ENCODE measurements at places on chromosomes 11 and 22. TPM values are rescaled to one million over a fixed set of nuclear protein-coding genes. Genes with fewer than 3 reads are reported as not detected.

The NUP160 gene
- 43.3 TPM for total RNA-seq

The ARHGEF12 gene
- 121 TPM for total RNA-seq

The FAM89B gene
- 48.6 TPM for total RNA-seq

The DRD4 gene
- 1.3 TPM for total RNA-seq

The TRIM48 gene
- total RNA-seq: not detected

The ASCC2 gene
- 65.4 TPM for total RNA-seq

The SLC22A8 gene
- total RNA-seq: not detected

The DCDC1 gene
- 4.1 TPM for total RNA-seq

The MOV10L1 gene
- total RNA-seq: 0.56 TPM

DNA sequence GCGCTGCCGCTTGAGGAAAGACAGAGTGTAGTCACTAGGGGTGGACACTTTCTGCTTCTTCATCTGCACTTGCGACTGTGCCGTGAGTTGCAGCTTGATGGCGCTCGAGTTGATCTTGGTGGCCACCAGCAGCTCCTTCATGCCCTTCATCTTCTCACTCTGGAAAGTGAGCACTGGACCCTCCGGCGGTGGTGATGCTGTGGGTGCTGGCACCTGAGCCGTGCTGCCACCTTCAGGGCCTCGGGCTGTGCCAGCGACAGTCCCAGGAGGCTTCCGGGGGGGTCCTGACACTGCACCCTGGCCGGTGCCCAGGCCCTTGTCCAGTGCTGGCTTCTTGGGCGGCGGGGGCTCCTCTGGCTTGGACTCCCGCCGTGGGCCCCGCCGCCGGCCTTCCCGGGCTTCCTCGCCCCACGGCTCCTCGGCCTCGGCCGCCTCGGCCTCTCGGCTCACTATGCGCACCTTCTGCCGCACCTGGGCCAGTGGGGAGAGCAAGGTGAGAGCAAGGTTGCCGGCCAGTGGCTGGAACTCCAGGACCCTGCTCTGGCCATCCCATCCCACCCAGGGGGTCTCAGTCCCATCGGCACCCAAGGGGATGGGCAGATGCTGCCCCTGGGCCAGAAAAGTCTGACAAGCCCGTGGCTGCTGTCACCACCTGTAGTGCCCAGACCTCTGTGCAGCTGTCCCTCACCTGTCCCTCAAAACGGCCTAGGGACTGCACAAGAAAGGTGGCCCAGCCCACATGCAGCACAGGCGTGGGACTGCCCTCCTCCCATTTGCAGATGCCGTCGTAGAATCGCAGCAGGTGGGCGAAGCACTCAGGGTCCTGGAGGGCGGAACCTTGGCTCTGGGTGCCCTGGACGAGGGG is 1.6 kb upstream of the MAP4K2 start:
- peaks cover 26% of the 10 kb centered on the region for H3K36me3 ChIP-seq
- DNase-seq: no peak
- H3K4me1 ChIP-seq: peaks cover 44% of the 10 kb centered on the region
- peak overlapping the region; percentile 85 for H3K27ac ChIP-seq

DNA sequence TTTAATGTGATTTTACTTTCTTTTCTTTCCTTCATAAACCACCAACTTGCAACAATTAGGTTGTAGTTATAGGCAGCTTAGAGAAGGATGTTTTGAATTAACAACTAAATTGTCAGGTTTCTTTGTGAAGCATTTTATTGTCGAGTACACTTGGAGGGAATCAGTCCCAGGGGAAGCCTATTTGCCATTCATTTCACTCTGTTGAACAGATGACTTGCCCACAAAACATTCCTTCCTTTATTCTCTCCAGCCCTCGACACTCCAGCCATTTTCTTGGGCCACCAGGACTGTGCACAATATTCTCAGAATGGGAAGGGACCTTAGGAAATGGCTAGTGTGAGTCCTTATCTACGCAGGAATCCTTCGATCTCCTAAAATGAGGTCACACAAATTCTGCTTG is 620.6 kb downstream of the SOX6 start:
- no peak for DNase-seq
- no peaks in the 10 kb centered on the region for H3K4me1 ChIP-seq
- H3K36me3 ChIP-seq: no peaks in the 10 kb centered on the region
- H3K4me3 ChIP-seq: no peak overlapping the region

DNA sequence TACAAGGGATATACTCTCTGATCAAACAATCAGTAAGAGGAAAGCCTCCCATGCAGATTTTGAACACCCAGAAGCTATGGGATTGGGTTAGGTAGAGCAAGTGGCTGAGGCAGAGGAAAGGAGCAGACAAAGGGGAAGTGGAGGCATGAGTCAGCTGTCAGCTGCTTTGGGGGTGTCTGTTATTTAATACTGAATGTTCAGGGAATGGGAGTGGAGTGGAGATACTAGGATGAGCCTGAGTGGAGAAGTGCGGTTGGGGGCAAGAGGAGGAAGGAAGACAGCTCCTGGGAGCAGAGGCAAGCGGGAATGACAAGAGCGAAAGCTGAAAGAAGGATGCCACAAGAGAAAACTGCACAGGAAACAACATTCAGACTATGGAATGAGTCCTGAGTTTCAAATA is 22.7 kb upstream of the TMPRSS5 start:
- no peaks in the 10 kb centered on the region for H3K27me3 ChIP-seq
- H3K36me3 ChIP-seq: peaks cover 23% of the 10 kb centered on the region
- H3K4me1 ChIP-seq: no peaks in the 10 kb centered on the region
- DNase-seq: no peak
- no peak overlapping the region for H3K4me3 ChIP-seq
- no peak overlapping the region for H3K27ac ChIP-seq

DNA sequence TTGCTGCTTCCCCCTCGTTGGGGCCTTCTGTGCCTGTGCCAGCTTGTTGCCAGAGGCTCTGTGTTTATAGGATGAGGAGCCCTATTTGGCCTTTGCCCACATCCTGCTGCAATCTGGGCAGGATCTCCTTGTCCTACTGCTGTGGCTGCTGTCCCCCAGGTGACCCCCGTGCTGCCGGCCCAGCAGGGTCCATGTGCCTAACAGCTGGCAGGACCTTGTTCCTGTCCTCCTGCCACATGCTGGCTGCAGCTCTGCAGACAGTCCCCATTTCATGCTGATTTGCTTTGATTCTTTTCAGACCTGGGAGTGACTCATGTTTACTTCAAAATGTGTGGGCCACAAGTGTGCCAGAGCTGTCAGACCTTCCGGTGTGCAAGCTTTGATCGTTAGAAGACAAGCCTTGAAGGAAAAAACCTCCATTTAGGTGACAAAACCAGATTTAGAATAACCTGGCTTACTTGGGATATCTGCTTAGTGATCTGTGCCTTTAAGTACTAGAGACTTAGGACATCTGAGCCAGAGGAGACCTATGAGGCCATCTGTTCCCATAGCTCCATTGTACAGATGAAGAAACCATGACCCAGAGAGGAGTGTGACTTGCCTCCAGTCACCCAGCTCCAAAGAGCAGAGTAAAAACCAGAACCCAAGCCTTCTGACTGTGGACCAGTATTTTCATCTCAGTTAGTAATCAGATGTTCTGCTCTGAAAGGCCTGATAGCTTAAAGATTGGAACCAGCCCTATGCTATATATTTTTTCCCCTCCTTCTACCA is 11.1 kb downstream of the NAV2 start:
- peak overlapping the region; percentile 13 for H3K27ac ChIP-seq
- no peaks in the 10 kb centered on the region for H3K27me3 ChIP-seq
- peak; percentile 47 for DNase-seq
- H3K4me1 ChIP-seq: peaks cover 45% of the 10 kb centered on the region

DNA sequence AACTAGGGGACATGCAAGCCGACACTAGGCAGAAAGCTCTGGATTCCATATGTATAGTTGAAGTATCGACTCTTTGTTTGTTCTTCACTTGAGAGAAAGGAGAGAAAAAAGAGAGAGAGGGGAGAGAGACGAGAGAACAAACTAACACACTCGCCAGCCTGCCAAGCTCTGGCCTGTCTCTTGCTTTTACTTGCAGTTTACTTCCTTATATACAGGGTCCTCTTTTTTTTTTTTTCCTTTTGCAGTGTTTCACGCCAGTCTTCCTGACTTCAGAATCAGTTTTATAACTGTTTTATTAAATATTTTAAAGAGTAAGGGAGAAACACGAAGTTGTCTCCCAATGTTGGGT is 19.9 kb downstream of the TEAD1 start:
- DNase-seq: peak; percentile 53
- H3K4me3 ChIP-seq: peak overlapping the region; percentile 13
- H3K27ac ChIP-seq: peak overlapping the region; percentile 84
- H3K36me3 ChIP-seq: no peaks in the 10 kb centered on the region
- peaks cover 55% of the 10 kb centered on the region for H3K4me1 ChIP-seq

DNA sequence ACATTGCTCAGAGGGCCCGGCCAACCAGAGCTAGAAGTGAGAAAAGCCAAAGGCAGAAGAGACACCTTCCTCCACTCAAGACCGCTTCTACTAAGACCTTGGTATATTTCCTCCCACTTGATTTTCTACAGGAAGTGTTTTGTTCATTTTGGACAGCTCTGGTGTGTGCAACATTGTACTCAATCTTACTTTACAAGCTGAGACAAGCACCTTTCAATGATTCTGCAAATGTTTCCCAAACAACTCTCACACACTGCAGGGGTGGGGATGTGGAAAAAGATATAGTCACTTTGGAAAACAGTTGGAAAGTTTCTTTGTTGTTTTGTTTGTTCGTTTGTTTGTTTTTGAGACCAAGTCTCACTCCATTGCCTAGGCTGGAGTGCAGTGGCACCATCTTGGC is 15.7 kb downstream of the MYO18B start:
- no peak for DNase-seq
- H3K4me3 ChIP-seq: no peak overlapping the region
- H3K27ac ChIP-seq: no peak overlapping the region
- no peaks in the 10 kb centered on the region for H3K27me3 ChIP-seq
- H3K36me3 ChIP-seq: no peaks in the 10 kb centered on the region
- H3K4me1 ChIP-seq: no peaks in the 10 kb centered on the region

DNA sequence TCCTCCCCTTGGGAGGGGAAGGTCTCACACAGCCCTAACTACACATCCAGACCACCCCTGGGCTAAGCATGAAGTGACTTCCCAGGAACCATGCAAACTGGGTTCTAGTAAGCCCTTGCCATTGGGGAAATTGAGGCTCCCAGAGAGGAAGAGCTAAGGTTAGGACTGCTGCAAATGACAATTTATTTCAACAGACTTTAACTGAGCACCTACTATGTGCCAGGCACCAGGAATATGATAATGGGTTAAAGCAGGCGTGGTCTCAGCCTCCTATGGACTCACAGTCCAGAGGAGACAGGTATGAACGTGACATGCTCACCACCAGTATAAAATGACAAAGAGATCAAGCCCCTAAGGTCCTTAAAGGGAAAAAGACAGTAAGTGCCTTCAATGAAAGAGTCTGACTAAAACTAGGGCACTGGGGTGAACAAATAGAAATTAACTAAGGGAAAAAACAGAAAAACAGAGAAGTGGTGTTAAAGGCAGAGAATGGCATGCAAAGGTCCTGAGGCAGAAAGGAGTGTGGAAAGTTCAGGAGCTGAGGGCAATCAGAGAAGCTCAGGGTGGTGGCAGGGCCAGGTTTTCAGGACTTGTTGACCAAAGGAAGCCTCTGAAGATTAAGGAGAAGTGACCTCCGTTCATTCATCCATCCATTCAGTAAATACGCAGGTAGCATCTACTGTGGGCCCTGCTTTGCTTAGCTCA is 14.4 kb upstream of the MN1 start:
- no peaks in the 10 kb centered on the region for H3K27me3 ChIP-seq
- no peak overlapping the region for H3K27ac ChIP-seq
- no peaks in the 10 kb centered on the region for H3K36me3 ChIP-seq
- no peak overlapping the region for H3K4me3 ChIP-seq

GRCh38 chr22:49971232-49972162 is 10.9 kb downstream of the PIM3 start:
- peak; percentile 94 for DNase-seq
- peaks cover 49% of the 10 kb centered on the region for H3K4me1 ChIP-seq
- H3K4me3 ChIP-seq: peak overlapping the region; percentile 60
- no peaks in the 10 kb centered on the region for H3K36me3 ChIP-seq
- peak overlapping the region; percentile 80 for H3K27ac ChIP-seq

DNA sequence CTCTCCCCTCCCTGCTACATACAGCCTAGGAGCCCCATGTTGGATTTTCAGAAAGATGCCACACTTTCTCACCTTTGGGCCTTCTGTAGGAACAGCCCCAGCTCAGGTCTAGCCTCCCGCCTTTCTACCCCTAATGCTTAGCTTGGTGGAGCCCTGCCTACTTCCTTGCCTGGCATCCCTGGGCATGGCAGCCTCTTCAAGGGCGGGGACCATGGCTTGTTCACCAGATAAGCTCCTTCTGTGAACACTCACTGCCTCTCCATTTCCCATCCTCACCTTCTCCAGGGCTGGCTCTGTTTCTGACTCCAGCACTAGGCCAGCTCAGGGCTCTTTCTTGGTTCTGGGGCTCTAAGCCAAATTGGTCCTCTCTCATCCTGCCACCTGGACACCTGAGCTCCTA is 1.4 kb downstream of the SEPTIN3 start:
- DNase-seq: no peak
- no peak overlapping the region for H3K4me3 ChIP-seq
- H3K27me3 ChIP-seq: peaks cover 27% of the 10 kb centered on the region
- H3K27ac ChIP-seq: no peak overlapping the region

- no peaks in the 10 kb centered on the region for H3K36me3 ChIP-seq
- H3K4me1 ChIP-seq: no peaks in the 10 kb centered on the region
- no peak overlapping the region for H3K4me3 ChIP-seq
- DNase-seq: no peak
- no peaks in the 10 kb centered on the region for H3K27me3 ChIP-seq
Measured at GRCh38 chr11:111063726-111064517, 181.6 kb upstream of the POU2AF2 start.

DNA sequence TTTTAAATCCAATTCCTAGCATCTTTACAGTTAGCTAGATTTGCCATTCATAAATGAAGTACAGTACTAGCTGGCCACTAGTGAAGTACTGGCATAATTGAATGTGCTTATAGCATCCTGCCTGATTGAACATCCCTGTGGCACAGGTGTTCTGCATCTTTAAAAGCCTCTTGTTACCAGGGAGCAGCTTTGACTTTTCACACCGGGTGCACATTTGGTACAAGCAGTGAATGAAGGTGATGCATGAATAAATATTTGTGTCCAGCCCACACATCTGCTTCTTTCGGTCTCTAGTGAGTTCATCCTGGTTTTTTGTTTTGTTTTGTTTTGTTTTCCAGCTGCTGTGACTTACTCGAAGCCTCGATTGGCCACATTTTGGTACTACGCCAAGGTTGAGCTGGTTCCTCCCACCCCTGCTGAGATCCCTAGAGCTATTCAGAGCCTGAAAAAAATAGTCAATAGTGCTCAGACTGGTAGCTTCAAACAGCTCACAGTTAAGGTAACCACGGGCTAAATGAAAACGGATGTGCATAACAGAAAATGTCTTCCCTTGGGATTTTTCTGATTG is 5.3 kb downstream of the ATP5MG start:
- H3K36me3 ChIP-seq: peaks cover 53% of the 10 kb centered on the region
- no peak for DNase-seq
- peaks cover 36% of the 10 kb centered on the region for H3K4me1 ChIP-seq
- no peak overlapping the region for H3K4me3 ChIP-seq
- no peaks in the 10 kb centered on the region for H3K27me3 ChIP-seq

DNA sequence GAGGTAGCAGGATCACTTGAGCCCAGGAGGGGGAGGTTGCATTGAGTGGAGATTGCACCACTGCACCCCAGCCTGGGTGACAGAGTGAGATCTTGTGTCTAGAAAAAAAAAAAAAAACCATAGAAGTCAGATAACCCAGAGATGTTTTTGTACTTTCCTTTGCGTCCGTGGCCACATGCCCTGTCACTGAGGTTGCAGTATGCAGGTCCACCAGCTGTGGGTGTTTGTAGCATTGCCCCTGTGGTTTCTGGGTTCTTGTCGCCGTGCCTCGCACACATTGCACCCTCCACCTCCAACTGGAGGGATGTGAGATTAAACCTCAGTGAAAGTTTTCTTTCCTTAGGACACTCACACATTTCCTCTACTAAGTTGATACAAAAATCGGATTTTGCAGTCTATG is 70.3 kb downstream of the TNRC6B start:
- H3K36me3 ChIP-seq: peaks cover 33% of the 10 kb centered on the region
- no peak overlapping the region for H3K27ac ChIP-seq
- H3K4me1 ChIP-seq: peaks cover 21% of the 10 kb centered on the region
- DNase-seq: no peak
- H3K4me3 ChIP-seq: no peak overlapping the region

Measured in lower lobe of right lung (tissue), 2 donors.